Hippocampal formation (tissue), 2 donors: ENCODE measurements at places on chromosomes 7 and 10.

DNA sequence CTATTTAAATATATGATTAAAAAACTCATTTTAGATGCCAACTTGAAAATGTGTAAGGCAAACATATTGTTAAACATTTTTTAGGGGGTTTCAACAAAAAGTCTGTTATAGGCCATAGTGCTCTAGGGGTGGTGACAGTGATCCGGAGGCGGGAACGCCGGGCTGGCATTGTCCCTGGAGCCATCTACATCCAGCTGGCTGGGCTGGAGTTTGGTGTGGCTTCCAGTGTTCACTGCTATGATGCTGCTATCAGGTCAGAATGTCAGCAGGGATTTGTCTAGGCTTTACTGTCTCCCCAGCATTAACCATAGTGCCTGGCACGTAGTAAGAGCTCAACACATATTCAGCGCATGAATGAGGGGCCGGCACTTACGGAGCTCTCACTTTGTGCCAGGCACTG lies 1.9 kb upstream of the SLC18A2 start:
- DNase-seq: no peak

DNA sequence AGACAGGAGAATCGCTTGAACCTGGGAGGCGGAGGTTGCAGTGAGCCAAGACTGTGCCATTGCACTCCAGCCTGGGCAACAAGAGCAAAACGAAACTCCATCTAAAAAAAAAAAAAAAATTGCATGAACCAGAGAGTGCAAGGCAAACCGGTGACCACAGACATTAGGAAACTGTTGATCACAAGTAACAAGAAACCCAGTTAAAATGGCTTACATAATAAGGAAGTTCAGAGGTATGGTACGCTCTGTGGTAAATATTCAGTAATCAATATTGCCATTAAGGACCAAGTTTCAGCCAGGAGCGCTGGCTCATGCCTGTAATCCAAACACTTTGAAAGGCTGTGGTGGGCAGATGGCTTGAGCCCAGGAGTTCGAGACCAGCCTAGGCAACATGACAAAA lies 9.2 kb upstream of the NT5C2 start:
- no peak for DNase-seq

GRCh38 chr10:73716251-73716650 lies 18.3 kb upstream of the AGAP5 start:
- DNase-seq: no peak

- DNase-seq: no peak
Measured at GRCh38 chr10:119673271-119673670, 22.1 kb downstream of the BAG3 start.

DNA sequence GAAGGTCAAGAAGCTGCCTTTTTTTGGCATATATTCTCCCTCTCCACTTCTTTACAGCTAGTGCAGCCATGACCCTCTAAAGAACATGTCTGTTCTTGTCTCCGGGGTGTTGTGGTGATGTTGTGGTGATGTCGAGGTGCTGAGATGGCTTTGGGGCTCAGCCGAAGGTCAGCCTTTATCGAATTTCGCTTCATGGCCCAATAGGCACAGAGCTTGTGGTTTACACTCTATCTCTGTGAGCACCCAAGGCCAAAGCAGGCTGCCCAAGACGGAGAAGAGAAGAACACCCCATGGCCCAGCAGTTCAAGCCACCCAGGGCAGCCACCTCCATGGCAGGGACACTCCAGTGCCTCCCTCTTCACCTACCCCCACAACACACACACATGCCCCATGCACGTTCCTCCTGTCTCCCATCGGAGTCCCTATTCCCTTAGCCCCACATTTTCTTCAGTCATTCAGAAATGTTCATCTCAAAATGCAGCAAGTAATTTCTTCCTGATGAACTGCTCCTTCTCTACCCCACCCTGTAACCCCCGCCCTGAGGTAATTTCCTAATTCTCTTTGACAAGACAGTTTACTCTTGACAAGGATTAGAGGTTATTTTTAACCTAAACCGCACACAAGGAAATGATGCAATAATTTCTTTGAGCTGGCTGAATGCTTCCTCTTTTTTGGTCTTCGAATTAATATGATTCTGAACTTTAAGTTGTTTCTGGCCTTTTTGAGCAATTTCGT lies 18.6 kb upstream of the ADRB1 start:
- no peak for DNase-seq

GRCh38 chr7:74092964-74093471 lies 9.4 kb downstream of the LIMK1 start:
- no peak for DNase-seq

- DNase-seq: no peak
Measured at GRCh38 chr7:47990592-47990991, 11.2 kb upstream of the HUS1 start.

DNA sequence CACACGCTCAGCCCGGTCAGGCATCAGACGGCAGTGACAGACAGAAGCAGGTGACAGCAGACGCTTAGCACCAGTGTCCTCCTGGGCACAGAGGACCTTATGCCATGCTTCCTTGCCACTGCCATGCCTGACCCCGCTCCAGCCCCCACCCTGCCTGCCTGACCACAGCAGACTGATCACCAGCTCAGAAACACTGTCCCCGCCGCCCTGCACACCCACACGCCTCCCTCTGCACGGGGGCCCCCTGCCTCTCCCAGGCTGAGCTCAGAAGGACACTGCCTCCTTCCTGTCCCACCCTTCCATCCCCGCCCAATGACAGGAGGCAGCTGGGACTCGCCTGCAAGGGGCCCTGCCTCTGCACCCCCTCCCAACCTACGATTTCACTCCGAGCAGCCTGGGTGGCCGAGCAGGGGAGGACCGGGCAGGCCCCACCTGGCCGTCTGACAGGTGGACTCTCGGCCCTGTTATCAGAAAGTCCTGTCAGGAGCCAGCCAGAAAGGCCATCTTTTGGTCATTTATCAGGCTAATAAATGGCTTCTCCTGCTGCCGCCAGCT lies 183.4 kb downstream of the ELFN1 start:
- no peak for DNase-seq

DNA sequence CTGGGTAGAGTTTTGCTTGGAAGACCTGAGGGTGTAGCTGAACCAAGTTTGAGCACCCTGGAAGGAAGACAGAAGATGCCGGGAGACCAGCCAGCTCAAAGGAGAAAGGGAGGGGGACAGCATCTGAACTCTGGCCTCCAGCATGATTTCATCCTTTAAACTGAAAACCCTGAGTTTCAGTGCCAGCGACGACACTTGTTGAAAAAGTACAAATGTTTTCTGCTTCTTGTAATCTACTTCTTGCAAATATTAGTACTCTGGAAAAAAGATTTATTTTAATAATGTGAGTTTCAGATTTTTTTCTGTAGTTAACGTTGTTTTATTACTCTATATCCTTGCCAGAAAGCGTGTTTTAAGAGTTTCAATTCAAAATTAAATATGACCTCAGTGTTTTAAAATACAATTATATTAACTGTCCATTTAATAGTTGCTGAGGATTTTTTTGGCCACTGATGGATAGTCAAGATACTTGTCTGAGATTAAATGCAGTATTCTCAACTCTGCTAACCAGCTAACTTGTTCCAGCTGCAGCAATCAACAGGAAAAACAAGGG lies 227.7 kb downstream of the MGMT start:
- DNase-seq: no peak
